ENCODE measurements at places on chromosomes 7 and 10.

- DNase-seq, result no peak
Measured at GRCh38 chr7:49644396-49645166, 128.9 kb upstream of the VWC2 start.

DNA sequence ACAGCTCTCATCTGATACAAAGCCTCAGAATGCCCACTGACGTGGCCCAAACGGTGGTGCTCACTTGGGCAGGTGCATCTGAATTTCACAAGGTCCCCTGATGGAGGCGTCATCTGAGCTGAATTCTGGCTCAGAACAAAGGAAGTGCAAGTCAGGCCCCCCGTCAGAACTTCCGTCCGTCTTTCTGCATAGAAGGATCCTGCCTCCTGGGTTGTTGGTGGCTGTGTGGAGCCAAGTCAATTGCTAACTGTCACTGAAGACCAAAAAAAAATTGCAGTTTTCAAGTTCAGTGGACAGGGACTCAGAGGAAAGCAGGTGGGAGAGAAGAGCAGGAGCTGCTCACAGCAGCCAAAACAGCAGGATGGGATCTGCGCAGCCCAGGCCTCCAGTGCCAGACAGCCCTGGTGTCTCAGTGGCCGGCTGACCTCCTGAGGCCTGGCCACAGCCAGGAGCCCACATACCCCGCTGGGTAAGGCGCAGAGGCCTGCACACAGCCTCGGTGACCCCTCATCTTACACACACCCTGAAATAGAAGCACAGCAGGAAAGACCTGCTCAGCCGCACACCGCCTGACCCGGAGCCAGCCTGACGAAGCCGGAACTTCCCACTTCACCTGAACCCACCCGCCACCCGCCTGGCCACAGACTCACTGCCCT, 49.4 kb downstream of the PYROXD2 start:
- no peak for DNase-seq

DNA sequence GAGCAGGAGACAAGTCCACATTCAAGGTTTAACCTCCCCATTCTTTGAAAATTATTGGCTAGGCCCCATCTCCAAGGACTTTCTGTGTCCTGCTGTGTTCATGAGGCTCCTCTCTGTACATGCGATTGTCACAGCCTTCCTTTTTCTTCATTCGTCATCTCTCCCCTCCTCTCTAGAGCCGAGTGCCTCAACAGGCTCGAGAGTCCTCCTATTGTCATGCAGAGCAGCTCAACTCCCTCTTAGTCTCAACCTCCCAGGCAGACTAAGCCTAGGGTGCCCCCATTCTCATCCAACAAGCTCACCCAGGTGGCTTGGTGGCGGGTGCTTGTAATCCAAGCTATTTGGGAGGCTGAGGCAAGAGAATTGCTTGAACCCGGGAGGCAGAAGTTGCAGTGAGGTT, 35.1 kb upstream of the SAMD8 start:
- DNase-seq, result no peak

DNA sequence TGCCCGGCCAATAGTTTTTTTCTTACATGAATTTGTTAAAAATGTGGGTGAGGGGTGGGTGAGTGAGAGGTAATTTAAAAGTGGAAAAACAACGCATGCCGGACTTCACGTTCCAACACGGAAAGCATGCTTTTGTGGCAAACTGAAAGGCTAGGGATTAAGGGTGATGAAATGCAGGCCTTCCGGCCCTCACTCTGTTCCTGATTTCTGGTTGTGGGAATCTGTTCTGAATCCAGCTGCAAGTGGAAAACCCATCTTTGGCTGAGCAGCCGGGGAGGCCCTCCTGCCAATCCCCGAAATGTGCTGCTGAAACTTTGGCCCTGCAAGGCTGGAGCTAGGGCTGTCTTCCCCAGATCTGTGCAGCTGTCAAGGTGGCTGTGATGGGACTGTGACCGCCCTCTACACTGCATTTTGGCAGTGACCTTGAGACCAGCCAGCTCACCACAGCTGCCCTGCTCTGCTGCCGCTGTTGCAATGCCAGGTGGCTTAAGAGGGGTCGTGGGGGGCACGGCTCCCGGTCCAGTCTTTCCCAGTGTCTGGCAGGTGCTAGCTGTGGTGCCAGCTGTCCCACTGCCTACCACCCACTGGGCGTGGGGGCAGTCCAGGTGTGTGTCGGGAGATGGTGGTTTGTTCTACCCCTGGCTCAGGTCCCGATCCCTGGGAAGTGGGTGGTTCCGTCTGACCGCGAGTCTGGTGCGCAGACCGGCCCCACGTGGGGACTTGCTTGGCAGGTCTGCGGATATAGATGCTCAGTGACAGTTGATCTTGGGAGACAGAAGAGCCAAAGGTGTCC, 39.0 kb downstream of the TET1 start:
- no peak for DNase-seq

DNA sequence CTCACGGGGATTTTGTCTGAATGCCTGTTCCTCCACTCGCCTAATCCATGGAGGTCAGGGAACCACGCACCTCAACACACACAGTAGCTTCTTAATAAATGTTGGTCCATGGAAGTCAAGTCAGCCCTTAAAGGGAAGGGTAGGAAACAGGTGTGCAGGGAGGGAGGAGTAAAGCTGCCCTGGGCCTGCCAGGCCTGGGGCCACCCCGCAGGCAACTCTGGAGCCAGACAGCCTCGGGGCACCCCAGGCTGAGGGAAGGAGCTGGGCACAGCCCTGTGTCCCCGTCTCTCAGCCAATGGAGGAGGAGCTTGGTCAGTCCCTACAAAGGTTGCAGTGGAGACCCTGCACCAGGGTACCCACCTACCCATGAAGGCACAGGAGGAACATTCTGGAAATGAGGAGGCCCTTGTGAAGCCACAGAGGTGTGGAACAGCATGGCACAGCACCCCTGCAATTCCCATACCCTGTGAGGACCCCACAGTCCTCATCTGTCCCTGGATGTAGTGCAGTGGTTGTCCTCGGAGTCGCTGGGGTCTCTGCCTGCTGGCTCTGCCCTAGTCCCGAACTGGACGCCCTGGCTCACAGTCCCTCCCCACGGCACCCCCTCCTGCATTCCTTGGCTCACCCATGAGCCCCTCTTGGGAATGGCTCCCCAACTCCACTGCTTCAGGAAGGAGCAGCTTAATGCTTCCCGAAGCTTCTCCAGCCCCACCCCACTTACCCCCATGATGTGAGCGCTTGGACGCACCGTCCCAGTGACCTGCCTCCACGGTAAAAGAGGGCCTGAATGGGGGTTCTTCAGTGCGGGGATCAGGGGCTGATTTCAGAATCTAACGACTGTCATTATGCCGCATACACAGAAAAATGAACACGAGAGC, 79.2 kb upstream of the INSIG1 start:
- DNase-seq, result no peak

DNA sequence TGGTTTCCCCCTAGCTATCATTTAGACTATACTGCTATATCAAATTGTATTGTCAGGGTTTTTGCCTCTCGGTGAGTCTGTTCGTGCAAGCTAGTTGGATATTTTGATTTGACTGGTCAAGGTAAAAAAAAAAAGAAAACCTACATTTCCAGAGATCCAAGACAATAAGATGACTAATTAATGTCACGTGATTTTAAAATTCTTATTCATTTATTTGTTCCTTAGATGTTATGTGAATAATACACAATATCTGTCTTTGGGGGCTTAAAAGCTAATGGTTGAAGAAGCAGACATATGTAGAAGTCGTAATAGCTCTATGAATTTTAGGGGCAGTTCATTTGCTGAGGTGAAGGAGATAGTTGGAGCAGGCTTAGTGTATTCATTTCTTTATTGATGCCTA, 191.1 kb downstream of the KCND2 start:
- no peak for DNase-seq

GRCh38 chr7:91165846-91166230, 98.4 kb upstream of the FZD1 start:
- DNase-seq, result no peak
